ENCODE measurements at places on chromosomes 6 and 20. TPM values are rescaled to one million over a fixed set of nuclear protein-coding genes. Genes with fewer than 3 reads are reported as not detected.

DNA sequence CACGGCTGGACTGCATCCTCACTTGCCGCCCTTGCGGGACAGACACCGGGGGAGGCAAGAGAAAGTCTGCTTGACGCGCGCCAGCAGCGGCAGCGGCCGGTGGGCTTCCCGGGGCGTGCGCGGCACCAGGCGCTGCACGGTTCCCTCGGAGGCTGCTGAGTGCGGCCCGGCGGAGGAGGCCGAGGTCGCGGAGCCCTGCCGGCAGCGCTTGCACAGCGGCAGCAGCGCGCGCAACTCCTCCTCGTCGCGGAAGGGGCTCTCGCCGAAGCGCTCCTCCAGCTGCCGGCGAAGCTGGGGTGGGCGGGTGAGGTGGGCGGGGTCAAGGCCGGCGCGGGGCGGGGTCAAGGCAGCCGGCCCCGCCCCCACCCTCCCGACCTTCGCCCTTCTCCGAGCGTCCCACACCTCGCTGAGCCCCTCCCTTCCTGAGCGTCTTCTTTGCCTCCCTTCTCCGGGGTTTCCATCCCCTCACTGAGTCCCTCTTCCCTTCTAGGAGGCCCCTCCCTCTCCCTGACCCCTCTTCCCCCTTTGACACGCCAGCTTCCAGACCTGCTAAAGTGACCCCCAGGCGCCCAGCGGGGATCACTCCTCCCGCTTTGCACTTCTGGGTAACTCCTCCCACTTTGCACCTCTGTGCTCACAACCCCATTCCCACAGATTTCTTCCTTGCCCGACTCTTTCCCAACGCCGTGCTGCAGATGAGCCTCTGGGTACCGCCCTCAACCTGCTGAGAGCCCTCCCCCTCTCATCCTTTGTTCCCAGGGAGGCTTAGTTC, 8.8 kb downstream of the DUSP15 start:
- no peak for DNase-seq

GRCh38 chr6:66245231-66245630, 538.2 kb upstream of the EYS start:
- no peak for DNase-seq

DNA sequence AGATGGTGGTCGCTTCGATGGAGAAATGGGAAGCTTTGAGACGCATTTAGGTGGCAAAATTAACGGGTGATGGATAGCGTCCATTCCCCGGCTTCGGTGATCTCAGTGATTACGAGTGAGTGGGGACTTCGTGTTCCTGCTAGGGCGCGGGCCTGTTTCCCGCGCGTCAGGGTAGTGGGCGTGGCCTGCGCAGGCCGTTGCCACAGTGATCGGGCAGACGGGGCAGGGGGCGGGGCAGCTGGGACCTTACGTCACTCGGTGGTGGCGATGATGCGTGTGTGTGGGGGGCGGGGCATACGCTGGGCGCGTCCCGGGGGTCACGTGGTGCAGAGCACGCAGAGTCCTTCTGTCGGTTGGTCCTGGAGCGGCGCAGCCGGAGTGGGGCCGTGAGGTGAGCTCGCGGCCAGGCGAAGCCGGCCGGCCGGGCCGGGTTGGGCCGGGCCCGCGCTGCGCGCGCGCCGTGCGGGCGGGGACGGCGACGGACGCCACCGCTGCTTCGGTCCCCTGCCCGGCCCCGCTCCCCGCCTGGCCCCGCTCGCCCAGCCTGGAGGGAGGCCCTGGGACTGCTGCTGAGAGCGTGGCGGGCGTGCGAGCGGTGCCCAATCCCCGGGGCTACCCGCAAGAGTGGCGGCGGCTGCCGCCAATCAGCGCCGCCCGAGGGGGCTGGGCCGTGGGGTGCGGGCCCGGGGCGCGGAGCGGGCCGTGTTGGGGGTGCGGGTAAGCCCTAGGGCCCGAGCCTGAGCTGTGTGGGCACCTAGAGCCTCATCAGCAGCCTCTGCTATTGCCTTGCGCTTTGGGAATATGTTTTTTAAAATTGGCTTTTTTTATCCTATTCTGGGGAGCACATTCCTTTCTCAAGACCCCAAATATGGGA, at the start of gene PHF20:
TSS of gene PHF20 (plus strand) at position 327 of the 874 bp plus-strand sequence. CDS start 29,508 bp downstream, outside the sequence.
- DNase-seq: peak; percentile 99

GRCh38 chr20:39378776-39379175, 416.6 kb downstream of the DHX35 start:
- no peak for DNase-seq

DNA sequence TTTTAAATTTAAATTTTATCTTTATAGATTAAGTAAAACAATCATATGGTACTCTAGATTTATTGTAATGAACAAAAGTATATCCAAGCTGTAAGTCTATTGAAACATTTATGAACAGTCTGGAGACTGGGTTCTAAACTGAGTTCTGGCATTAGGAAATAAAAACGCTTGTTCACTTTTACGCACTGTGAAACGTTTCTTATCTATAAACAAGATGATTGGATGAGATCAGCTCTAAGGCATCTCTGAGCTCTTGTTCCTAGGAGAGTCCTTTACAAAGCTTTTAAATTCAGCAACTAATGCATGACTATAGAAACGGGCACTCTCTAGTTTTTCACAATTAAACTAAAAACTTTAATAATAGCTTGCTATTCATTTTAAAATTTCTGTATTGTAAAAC, 6.8 kb downstream of the HUS1B start:
- no peak for DNase-seq

- no peak for DNase-seq
These were observed 49.2 kb downstream of the RNF144B start for GRCh38 chr6:18436341-18436740.

DNA sequence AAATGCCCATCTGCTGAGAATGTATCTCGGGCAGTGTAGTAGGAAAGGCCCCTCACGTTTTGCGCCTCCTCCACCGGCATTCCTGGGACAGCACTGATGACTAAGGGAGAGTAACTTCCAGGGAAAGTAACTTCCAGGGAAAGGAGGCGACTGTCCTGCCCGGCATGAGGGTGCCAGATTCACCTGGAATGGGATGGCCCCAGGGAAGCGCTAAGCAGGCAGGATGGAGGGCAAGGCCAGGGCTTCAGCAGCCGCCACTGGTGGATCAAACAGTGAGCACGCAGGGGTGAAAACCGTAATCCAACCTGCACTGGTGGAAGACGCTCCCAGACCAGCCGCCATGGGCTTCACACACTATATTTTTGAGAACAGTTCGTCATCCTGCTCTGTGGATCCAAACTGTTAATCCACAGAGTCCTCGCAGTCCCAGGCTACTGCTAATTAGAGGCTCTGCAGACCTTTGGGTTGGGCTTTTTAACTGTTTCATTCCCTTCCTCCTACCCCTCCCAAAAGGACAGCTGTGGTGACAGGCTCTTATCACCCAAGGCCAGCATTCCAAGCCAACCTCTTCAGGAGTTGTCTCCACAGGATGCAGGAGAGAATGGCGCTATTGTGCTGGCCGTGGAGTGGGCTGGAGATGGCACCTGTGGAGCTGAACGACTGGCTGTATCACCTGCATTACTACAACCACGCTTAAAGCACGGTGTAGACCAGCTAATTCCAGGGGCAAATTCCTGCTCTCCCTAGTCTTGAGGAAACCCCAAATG, 178.9 kb downstream of the DLL1 start:
- DNase-seq: peak; percentile 78

DNA sequence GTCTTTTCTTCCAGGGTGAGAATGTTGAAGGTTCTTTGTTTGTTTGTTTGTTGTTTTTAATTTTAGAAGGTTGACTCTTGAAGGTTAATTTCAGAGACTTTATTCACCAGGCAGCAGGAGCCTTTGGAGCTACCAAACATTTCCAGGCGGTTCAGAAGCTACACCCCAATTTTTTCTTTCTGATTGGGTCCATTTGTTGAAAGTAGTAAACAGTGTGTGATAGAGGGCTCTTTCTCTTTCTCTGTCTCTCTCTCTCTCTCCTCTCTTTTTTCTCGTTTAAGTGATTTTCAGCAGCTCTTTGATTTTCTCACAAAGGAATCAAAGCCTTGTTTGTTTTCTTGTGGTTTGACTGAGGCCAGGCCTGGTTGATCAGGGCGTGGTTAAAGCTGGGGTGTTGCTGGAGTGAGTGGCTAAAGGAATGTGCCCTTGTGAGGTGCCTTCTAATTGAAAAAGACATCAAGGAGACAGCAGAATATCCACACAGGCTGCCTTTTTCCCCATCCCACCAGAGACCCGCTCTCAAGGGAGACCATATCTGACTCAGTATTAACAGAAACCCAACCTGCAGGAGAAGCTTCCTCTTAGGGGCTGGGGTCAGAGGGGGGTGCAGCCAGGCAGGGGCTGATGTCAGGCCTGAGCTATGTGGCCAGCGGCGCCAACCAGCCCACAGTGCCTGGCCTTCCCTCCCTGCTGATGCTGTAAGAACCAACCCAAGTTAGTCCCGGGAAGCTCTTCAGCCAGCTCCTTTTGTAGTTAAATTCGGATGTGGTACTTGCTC, 40.4 kb upstream of the NAA20 start:
- DNase-seq: no peak

GRCh38 chr6:137746264-137746663, 120.8 kb upstream of the TNFAIP3 start:
- DNase-seq: no peak

DNA sequence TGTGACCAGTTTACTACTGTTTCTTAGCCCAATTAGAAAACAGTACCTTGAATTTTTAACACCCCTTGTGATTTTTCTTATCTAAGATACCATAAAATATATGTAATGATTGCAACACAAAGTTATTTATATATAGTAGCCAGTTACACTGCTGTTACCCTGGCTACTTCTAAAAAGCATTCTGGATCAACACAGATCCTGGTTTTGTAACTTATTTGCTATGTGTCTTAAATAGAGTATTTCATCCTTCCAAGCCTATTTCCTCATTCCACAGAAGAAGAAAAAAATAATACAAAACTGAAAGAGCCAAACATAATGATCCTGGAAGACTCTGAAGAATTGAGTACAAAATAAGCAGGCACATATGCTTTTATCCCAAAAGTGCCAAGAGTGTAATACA, 19.0 kb upstream of the GSTA4 start:
- DNase-seq: no peak

DNA sequence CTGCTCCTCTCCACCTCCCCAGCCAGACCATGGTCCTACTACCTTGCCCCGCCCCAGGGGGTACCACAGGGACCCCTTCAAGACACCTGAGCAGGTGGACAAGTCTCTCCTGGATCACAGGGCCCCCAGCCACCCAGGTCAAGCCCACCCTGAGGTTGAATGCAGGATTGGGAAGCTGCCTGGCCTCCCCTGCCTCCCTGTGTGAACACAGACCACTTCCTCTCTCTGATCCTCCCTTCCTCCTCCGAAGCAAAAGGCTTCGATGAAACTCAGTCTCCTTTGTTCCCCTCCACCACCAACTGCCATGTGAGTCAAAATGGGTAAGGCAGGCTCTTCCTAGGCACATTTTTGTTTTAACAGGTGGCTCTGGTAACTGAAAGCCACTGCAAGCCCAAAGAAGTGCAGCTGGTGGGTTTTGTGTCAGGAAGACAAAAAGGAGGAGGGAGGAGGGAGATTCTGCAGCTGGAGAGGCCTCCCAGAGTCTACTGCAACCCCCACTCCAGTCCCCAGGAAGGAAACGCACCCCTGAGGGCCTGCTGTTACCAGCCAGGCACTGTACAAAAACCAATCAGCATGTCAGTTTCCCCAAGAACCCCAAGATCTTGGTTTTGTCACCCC, 5.4 kb downstream of the ADA start:
- DNase-seq: no peak

DNA sequence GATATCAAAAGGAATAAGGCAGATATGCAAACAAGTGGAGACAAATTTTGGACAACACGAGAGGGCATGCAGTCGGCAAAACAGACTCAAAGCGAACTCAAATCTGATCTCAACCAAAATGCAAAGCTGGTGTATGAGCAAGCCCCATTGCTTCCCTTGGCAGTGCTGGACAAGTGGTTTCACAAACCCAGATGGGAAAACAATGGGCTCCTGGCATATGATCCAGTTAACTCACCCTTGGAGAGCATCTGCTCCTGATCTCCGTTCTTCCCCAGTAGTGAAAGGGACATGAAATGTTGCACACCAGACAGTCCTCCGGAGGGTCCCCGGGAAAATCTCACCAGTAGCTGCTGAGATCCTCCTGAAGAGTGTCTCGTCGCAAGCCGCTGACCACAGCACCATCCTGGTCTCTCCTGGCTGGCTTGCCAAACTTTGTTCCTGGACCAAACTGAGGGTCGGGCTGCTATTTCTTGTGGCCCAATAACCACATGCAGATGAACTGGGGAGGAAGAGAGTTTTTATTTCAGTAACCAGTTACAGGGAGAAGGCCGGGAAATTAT, 84.3 kb upstream of the THBS2 start:
- no peak for DNase-seq

GRCh38 chr20:11712639-11713160, 205.0 kb upstream of the BTBD3 start:
- DNase-seq: no peak

DNA sequence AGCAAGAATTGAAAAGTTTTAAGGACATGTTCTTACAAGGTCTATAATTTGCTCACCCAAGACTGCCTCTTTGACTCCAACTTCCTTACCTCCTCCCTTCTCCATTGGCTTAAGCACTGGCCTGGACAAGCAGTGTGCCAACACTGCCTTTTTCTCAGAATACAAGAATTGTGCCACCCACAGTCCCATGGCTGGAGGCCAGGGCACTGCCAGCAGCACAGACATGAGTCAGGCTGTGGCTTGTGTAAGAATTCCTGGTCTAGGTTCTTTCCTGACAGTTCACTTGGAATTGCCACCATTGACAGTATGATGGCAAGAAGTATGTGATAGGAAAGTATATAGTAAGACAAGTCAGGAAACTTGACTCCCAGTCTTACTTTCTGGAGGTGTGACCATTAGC, 202.7 kb upstream of the MARCKS start:
- DNase-seq: peak; percentile 90

SIRPB1 gene
- 1.1 TPM for total RNA-seq

ARMC2 gene
- 7.6 TPM for total RNA-seq

DYNLT2 gene
- total RNA-seq: 3.0 TPM

PNISR gene
- total RNA-seq: 96.5 TPM

GLP1R gene
- total RNA-seq: not detected

All from osteocyte (in vitro differentiated cells).